ENCODE measurements at places on chromosomes 12 and 14.

DNA sequence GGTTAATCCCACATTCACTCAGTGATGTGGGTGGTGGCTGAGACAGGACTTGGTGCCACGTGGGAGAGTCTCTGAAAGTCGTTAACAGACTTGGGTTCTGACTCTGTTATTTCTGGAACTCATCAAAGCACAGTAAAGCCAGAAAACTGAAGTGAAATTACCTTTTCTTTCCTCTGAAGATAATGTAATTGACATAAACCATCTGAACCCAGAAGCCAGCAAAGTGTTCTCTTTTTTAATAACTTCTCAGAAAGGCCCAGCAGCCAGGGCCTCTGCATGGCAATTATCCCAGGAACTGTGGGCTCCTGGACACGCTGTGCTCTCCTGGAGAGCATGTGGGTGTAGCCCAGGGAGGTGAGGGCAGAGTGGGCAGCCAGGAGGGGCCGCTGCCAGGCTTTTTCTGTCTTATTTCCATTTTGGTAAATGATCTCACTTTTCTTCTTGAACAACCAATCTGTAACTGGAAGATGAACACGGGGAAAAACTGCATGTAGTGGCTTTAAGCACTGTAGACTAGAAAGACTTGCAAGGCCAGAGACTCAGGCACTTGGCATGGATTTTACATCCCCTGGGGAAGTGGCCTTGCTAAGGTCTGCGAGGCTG, 444.1 kb upstream of the TMEM132C start:
- DNase-seq: no peak

DNA sequence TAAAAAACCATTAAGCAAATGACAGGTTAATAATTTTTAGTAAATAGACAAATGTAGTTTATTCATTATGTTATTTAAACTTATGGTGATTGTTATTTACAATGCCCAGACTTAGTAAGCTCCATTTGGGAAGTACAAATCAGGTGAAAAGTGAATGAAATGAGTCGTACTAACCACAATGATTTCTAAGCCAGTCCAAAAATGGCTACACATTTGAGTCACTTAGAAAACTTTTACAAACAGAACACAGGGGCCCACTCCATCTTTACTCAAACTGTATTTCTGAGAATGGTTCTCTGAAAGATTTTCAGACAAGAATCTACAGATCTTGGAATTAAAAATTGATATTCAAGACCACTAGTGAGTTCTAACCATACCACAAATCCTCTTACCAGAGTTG, 653.3 kb upstream of the MIS18BP1 start:
- no peak for DNase-seq

DNA sequence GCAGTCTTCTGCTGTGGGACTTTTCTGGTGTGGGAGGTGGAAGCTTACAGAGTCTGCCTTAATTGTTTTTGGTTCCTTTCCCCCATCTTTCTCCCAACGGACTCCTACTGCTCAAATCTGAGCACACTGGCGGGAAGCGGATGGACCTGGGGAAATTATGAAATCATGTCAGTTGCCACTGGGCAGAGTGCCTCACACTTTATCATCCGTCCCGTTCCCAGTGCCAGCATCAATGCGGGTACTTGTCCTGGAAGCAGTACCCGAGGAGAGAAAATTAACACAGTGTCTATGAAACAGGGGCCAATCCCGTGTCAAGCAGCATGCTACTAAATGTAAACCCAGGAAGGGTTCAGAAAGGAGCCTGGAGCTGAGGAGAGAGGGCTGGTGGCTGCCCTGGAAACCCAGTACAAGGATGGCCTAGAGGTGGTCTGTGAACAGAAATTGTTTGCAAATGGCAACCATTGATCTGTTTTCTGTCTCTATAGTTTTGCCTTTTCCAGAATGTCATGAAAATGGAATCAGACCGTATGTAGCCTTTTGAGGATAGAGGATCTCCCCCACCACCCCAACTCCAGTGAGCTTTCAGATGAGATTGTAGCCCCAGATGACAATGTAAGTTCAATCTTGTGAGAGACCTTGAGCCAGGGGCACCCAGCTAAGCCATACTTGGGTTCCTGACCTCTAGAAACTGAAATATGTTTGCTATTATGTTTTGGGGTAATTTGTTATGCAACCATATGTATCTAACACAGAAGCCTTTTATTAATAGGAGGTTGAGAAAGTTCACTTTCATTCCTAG, 908 bp upstream of the CDKL1 start:
- DNase-seq: no peak

GRCh38 chr14:50924843-50925242, 19.4 kb downstream of the PYGL start:
- no peak for DNase-seq

- DNase-seq: no peak
Measured at GRCh38 chr14:96806836-96807235, 9.7 kb downstream of the VRK1 start.

- DNase-seq: no peak
Measured at GRCh38 chr14:86243158-86243557, 713.2 kb downstream of the FLRT2 start.

DNA sequence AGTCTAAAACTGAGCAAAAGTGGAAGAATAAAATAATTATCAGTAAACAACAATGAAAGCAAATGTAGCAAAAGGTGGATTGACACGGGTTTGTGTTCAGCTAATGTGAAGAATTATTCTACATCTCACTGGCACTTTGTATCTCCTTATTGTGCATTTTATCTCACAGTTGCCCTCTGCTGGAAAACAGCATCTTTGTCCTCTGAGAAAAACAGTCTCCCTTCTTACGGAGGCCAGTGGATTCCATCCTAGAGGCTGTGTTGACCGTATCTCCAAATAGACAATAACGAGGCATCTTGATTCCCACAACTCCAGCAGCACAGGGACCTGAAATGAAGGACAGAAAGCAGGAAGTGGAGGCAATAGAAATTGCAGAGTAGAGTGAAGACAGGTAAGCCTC, 51.3 kb upstream of the PLBD1 start:
- DNase-seq: no peak

GRCh38 chr12:12909995-12910420, 18.6 kb downstream of the GPRC5A start:
- DNase-seq: no peak

GRCh38 chr14:101446387-101446969, 114.8 kb upstream of the DIO3 start:
- DNase-seq: no peak

- no peak for DNase-seq
Measured at GRCh38 chr12:26736563-26737486, 96.2 kb downstream of the ITPR2 start.

DNA sequence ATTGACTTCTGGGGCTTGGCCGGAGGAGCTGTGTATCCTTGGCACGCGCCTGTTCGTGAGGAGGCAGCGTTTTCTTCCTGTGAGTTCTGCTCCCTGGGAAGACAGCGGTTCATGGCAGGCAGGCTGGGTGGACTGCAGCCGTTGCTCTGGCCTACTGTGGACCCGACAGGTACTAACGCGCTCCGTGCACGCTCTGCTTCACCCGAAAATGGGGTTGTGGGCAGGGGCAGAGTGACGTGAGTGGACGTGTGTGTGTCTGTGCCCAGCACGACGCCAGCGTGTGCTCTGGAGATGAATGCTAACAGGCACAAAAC, 179.1 kb downstream of the KIF26A start:
- no peak for DNase-seq

DNA sequence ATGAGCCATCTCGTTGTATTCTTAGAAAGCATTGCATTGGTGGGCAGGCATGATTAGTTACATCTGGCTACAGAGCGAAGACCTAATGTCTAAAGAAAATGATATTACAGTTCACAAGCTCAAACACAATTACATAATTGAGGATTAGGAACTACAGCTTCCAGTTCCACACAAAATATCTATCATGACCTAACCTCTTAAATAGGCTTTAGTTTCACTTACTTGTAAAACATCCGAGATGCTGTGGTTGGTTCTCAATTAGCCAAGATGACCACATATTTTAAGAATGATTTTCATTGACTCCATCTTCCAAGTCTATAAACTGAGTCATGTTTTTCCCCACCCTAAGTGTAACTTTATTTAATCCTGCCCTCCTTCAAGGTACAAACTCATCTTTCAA, 69.5 kb downstream of the LRIG3 start:
- DNase-seq: no peak

DNA sequence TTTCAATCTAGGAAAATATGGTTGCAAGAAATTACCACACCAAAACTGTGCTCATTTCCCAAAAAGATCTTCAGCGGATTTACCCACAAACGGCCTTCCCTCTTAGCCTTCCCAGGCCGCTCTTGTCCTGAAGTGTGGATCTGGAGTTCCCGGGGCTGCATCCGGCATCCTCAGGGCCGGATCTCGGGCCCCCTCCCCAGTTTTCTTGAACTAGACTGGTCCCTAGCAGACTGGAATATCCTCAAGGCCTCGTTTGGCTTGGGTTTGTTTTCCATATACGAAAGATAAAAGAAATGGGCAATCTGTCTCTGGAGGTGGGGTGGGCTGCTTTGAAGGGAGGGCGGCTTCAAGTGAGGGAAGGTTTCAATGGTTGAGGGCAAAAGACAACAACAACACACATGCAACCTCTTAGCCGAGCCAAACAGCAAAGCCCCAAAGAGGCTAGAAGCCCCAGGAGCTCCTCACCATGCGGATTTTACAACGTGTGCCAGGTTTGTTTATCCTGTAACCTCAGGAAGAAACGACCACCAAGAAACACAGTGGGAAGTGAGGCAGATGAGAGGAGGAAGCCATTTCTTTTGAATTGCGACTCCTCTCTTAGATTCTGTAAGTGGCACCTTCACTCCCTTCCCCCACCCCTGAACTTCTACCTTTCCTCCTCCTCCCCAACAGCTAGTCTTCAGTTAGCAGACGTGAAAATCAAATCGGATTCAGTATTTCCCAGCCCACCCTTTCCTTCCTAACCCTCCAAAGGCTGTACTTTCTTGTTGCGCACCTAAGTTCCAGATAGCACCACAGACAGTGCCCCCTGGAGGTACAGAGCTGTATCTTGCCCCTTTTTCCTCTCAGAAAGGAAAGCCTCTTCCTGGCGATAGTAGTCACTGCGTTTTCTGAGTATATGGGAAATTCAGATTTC, 2.6 kb downstream of the MYF6 start:
- no peak for DNase-seq

DNA sequence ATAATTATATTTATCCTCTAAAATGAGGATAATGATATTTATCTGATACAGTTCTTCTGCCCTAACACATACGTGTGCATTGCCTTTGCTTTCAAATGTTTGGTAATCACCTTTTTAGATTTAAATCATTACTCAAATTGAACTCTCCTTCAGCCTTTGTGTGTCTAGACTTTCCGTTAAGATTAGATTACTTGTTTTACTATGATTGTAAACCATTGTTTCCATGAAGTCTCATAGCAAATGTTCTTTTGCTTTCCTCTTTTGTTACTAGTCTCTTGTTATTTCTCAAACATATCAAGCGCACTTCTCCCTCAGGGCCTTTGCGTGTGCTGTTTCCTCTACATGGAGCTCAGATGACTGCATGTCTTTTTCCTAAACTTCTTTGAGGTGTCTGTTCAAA, 63.7 kb downstream of the ETV6 start:
- DNase-seq: no peak

- DNase-seq: no peak
Measured at GRCh38 chr14:67493092-67493717, 4.7 kb upstream of the TMEM229B start.

- DNase-seq: no peak
Measured at GRCh38 chr12:89280833-89281538, 71.3 kb downstream of the DUSP6 start.

- no peak for DNase-seq
Measured at GRCh38 chr14:32468955-32469354, 139.9 kb downstream of the AKAP6 start.

DNA sequence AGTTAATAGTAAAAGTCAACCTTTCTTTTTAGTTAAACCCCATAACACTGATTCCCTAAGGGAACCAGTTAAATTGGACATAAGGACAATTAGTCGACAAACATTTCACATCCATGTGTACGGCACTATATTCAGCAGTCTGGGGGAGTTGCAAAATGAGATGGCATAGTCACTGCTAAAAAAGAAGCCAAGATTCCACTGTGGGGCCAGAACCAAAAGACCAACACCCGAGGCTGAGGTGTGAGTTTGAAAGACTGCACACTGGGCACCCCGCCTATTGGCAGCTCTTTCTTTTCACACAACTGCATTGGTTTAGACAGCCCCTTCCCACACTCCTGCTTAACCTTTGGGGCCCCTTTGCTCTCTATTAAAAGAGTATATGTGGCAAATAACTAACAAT, 16.7 kb downstream of the SETD3 start:
- no peak for DNase-seq

GRCh38 chr14:99518441-99519346, 37.5 kb downstream of the CCNK start:
- DNase-seq: peak; percentile 22

DNA sequence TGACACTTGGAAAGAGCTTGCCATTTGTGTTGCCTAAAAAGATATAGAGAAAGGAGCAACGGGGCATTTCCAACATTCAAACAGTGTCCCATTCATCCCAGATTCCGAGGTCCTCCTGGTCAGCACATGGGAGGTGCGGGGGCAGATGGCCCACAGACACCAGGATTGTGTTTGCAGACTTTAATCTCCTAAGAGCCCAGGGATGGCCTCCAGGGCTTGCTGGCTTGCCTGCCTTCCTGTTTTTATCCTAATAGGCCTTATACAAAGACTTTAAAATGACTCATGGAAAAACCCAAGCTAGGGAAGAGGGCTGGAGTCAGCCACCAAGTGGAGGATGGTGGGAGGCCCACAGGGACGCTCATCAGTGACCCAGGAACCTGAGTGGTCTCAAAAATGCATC, 21.5 kb upstream of the FAM181A start:
- DNase-seq: no peak

- DNase-seq: no peak
Measured at GRCh38 chr14:39303115-39303514, 69.4 kb downstream of the MIA2 start.

- no peak for DNase-seq
Measured at GRCh38 chr12:96054244-96054610, 18.8 kb upstream of the LTA4H start.

DNA sequence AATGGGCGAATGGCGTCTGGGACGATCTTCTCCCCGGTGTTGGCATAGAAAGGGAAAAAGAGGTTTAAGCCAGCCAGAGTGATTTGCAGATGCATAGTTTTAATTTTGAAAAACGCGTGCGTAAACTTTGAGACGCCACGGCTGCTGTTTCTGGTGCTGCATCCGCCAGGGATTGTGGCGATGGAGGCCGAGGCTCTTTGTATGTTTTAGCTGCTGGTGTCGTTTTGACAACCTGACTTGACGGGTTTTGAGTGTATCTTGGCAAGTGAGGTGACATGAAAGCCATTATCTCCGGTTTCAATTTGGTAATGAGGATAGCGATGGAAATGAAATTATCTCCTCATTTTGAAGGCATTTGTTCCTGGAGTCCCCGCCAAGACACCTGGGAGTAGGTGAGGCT, 1.6 kb downstream of the PTGDR start:
- DNase-seq: no peak

GRCh38 chr12:104671409-104672095, 214.8 kb downstream of the CHST11 start:
- DNase-seq: no peak

DNA sequence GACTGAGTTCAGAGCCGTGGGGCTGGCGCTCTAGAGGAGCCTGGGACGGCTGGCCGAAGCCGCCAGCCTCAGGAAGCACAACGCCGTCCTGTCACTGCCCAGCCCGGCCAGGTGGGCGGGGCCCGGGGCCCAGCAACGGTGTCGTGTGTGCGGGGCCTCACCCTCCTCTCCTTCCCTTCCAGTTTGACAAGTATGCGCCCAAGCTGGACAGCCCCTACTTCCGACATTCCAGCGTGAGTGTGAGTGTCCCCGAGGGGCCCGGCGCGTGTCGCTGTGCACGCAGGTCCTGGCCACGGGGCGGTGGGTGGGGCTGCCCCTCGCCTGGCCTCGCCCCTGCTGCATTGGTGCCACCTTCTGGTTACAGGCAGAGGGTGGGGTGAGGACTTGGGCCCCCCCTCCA, 38.3 kb downstream of the LRCOL1 start:
- DNase-seq: no peak

- DNase-seq: no peak
Measured at GRCh38 chr12:4045786-4046494, 172.7 kb upstream of the PARP11 start.

Measured in NCI-H1436 treated with DMSO at 0.1 percent for 48 hours (cell line).